ENCODE measurements at places on chromosomes 6 and 20.

GRCh38 chr6:83153883-83154521 is 39.1 kb downstream of the PGM3 start:
- peak; percentile 85 for DNase-seq

- no peak for DNase-seq
These were observed 316.7 kb upstream of the TBX18 start for GRCh38 chr6:85081102-85081501.

DNA sequence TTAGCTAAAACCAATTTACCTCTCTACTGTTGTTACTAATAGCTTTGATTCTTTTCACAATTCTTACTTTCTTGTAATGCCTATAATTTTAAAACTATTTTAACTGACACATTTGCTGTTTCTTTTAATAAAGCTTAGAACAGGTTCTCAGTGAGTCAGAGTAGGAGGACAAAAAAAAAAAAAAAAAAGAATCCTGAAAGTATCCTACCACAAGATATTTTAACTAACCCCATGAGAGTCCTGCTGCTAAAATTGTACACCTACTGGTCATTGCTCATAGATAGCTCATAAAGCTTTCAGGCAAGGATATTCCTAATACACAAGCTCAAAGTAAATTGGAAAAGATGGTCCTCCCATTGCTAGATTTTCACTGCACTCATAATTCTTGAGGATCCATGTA is 301.0 kb downstream of the CENPW start:
- DNase-seq = no peak

- no peak for DNase-seq
These were observed 43.4 kb upstream of the SUPT3H start for GRCh38 chr6:45420909-45421708.
